ENCODE measurements at places on chromosomes 3 and 15.

DNA sequence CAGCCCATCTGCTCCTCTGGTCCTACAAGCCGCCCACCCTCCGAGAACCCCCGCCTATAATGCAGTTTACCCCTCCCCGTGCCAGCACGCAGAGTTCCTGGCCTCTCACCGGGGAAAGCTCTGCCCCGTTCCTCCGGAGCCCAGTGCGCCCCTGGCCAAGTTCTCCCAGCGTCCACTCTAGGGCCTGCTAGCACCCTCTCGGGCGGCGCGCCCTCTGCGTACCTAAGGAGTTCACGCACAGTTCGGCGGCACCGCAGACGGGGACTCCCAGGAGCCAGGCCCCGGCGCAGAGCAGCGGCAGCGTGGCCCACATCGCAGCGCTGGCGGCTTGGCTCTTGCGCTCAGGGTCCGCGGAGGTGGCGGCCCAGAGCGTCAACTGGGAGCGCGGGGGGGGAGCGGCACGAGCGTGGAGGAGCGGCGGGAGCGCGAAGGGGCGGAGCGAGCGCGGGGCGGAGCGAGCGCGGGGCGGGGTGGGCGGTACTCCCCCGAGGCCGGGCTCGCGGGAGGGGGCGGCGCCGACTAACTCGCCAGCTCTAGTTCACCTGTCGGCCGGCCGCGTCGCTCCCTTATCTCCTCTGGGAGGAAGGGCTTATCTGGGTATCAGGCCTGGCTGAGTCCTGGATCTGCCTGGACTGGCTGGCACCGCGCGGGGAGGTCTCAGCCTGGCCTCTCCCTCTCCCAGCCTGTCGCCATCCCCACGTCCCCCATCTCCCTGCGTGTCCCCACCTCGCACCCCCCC is at the start of gene CTSH:
TSS of gene CTSH (minus strand) at position 378 of the 739 bp plus-strand sequence. CDS start at position 313, 65 bp downstream.
- peak; percentile 77 for DNase-seq

DNA sequence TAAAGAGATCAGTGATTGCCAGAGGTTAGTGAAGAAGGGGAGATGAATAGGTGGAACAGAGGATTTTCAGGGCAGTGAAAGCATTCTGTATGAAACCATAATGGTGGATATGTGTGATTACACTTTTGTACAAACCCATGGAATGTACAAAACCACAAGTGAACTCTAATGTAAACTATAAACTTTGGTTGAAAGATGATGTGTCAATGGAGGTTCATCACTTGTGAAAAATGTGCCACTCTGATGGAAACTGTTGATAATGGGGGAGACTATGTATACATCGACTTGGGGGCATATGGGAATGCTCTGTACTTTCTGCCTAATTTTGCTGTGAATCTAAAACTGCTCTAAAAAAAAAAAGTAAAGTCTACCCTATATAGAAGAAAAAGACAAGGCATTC is 68.7 kb upstream of the ARHGEF3 start:
- DNase-seq: no peak

DNA sequence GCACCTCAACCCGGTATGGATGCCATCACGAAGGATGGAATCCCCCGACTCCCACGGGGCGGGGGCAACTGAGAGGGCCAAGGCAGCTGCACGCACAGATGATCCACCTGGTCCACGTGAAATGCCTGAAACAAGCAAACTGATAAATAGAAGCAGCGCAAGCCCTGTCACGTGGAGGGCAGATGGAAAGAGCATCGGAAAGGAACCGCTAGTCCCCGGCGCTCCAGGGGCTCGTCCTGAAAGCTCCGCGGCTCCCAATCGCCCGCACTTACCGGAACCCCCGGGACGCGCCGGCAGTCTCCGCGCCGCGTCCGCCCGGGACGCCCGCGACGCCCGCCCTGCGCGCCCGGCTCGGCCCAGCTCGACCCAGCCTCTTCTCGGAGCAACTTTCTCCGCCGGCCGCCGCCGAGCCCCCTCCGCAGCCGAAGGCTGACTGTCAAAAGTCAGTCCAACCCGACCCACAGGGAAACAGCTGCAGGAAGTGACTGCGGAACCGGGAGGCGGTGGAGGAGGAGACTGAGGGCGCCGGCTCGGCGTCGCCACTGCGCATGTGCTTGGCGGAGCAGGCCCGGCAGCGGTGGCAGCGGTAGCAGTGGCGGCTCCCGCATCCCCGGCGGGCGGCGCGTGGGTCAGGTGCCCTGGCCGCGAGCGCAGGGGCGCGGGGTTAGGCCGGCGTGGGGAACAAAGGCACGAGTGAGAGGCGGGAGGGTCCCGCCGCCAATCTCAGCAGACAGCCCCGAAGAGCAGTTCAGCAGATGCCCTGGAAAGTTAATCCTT is at the start of gene ZMAT3:
TSS of gene ZMAT3 (minus strand) at position 487 of the 777 bp plus-strand sequence. CDS start 4,057 bp downstream, outside the sequence.
- peak; percentile 84 for DNase-seq

DNA sequence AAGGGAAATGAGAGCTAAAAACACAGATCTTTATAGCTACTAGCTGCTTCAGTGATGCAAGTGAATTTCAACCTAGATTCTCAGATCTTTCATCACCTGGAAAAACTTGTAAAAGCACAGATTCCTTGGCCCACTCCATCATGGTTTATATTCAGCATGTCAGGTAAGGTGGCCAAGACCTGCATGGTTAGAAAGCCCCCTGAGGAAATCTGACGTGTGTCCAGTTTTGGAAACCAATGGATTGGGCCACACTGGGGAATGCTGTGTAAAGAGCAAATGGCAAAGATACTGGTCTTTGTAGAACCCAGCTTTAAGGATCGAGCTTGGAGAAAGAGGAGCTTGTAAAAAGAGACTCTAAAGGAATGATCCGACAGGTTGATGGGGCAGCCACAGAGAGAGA is 397.0 kb upstream of the ARRDC4 start:
- no peak for DNase-seq

- DNase-seq: no peak
Measured at GRCh38 chr15:27692438-27692837, 406.7 kb downstream of the OCA2 start.

DNA sequence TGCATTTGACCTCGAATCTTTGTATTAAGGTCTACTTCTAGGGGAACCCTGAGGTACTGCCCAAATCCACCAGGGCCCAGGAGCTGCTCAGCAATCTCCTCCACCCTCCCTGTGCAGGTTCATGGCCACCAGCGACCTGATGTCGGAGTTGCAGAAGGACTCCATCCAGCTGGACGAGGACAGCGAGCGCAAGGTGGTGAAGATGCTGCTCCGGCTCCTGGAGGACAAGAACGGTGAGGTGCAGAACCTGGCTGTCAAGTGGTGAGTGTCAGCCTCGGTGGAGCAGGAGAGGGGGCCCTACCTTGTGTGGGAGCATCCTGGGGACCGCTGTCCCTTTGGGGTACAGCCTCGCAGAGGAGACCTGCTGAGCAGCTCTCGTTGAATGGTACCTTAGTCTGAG is 6.9 kb downstream of the CAND2 start:
- DNase-seq: no peak

GRCh38 chr15:63381301-63382204 is at the start of gene CA12:
CA12 (minus strand) TSS chr15:63381846; CDS start chr15:63381720, 126 bp downstream.
- no peak for DNase-seq

DNA sequence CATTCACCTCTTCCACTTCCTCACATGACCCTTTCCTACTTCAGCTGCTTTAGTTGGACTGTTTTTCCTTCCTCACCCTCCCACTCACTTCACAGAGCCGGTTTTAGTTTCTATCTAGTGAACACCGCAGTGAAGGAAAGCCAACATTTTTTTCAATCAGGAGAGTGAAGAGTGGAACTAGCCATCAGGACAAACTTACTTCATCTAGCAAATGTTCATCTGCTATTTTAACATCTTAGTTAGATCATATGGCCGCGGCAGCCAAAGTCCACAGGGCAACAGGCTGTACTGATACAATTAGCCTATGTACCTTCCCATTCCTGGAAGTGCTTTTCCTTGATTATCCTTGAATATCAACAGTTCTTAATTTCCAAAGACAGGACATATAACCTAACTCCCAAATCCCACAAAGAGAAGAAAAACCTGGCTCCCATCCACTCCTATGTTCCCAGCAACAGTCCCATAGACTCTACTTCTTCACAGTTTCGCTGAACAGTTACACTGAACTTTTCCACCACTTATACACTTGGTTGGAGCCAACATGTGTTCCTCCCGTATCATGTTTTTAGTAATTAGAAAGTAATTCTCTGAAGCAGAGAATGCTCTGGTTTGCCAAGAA is 456.2 kb upstream of the THBS1 start:
- DNase-seq: no peak

DNA sequence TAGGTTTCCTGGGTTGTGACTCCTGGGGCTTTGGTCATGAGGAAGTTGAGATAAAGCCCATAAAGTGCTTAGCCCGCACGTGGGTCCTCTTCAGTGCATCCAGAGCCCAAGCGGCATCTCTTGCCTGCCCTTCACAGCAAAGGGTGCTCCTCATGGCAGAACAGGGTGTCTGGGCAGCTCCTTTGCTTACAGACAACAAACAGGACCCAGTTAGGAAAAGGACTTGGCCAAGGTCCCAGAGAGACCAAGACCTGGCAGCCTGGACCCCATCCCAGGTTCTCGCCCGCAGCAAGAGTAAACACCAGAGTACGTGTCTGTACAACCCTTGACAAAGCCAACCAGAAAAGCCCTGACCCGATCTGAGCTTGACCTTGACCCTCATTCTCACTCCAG is 27.0 kb downstream of the ALS2CL start:
- DNase-seq: no peak

- DNase-seq: no peak
Measured at GRCh38 chr3:140501061-140501769, 176.6 kb upstream of the TRIM42 start.

- DNase-seq: no peak
Measured at GRCh38 chr3:152737021-152737908, 97.7 kb upstream of the P2RY1 start.

- DNase-seq: no peak
Measured at GRCh38 chr3:79146024-79146423, 621.8 kb downstream of the ROBO1 start.

DNA sequence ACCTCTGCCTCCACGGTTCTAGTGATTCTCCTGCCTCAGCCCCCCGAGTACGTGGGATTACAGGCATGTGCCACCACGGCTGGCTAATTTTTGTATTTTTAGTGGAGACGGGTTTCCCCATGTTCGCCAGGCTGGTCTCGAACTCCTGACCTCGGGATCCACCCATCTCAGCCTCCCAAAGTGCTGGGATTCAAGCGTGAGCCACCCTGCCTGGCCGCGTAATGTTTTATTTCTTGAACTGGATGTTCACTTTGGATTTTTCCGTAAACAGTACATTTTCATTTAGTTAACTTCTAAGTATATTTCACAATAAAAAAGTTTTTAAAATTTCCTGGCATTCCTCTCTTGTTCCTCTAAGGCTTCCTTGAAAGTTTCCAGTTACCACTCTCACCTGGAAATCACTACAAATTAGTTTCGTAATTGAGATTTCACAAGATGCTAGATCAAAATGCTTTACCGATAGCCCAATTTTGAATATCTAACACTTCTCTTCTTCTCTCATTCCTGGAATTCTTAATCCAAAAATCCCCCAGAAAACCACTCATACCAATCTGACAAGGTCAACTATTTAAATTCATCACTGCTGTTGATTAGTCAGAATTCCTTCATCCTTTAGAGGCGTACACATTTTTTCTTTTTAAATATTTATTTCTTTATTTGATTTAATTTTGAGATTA is 44.7 kb upstream of the INO80 start:
- DNase-seq: no peak

DNA sequence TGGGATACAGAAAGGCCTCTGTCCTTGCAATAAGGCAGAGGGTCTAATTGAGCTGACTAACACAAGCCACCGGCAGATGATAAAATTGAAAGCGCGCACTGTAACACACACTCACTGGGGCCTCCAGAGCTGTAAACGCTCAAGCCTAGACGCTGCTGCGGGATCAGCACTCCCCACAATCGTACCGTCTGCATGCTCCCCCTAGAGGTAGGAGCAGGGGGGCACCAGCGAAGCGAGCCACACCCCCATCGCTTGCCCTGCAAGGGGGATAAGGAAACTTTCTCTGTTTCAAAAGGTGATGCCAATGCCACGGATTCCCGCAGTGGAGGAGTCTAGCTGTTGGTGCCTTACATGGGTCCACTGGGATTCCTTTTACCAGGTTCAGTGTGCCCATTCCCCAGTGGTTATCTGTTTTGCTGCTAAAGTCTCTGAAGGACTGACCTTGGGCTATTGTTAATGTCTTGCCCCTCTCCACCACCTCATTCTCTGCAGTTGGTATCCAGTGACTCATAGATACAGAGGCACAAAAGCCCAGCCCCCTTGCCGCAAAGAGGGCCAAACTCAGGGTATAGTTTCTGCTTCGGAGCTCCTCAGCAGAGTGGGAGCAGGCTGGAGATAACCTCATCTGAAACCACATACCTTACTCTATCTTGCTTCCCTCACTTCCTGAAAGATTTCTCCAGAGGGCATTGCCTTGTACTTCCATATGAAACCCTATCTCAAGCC is 139.3 kb upstream of the KBTBD8 start:
- DNase-seq: no peak

GRCh38 chr15:28786521-28786920 is 61.9 kb downstream of the GOLGA6L7 start:
- no peak for DNase-seq

DNA sequence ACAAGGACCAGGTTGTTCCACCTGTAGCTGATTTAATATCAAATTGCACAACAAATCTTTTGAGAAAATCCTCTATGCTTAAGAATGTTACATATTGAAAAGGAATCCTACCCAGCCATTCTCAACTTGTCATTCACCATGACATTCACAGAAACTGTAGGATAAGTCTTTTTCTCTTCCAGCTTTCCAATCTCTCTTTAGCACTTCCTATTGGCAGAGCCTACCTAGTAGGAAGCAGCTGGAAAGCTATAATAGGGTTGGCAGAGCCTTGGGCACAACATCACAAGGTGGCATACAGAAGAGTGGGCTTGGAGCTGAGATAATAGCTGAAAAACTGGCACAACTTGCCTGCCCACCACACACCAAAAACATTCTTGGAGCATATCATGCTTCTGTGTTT is 67.3 kb upstream of the NUDT16 start:
- no peak for DNase-seq

GRCh38 chr3:153967260-153967659 is 153.9 kb upstream of the ARHGEF26 start:
- no peak for DNase-seq

GRCh38 chr3:133466531-133467386 is 66.9 kb downstream of the BFSP2 start:
- no peak for DNase-seq

DNA sequence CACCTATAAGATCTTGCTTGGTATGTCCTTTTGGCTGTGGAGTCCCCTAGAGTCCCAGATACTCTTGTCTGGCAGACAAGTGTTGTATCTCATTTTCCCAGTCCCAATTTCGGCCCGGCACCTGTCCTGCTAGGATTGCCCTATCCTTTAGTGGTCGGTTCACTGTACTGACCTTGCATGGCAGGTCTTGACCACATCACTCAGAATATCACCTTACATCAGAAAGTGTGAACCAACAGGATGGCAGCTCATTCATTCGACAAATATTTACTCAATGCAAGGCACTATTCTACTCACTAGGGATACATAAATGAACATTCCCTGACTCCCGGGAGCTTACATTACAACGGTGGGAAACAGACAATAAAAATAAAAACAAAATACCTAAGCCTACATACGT is 5.7 kb upstream of the CCDC80 start:
- DNase-seq: no peak

GRCh38 chr3:161854232-161854771 is 357.7 kb downstream of the OTOL1 start:
- DNase-seq: no peak
